ENCODE measurements at places on chromosomes 11 and 22.

DNA sequence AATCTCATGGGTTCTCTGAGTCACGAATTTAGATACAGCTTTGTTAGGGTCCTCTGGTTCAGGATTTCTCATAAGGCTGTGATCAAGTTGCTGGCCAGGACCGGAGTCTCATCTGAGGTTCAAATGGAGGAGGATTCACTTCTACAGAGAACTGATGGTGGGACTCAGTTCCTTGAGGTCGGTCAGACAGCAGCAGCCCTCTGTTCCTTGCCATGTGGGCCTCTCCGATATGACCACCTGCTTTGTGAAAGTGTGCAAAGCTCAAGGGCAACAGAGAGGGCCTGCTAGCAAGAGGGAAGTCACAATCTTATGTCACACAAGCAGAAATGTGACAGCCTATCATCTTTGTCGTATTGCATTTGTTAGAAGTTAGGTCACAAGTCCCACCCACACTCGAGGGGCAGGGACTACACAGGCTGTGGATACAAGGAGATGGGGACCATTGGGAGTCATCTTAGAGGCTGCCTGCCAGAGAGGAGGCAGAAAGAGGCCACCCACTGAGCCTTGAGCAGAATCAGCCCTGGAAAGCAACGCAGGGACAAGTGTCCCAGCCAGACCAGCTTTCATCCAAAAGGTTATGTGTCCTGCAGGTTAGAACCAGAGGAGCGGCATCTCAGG is 34.5 kb downstream of the RPUSD4 start:
- no peak for DNase-seq

DNA sequence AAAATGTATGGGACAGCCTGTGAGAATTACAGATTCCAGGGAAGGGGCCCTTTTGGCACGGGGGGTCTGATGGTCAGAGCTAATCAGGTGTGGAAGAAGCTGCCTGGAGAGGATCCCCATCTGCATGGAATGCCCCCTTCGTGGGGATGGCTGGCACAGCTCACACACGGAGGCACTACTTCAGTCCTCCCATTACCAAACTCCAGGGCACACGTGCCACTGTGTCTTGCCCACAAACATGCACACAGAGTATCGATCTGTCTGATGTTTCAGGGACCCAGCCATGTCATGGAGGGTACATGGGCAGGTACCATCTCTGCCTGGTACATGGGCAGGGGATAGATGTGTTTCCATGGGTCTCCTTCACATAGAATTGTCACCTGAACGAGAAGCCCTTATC is 14.7 kb downstream of the KCNQ1OT1 start:
- no peak for DNase-seq

- no peak for DNase-seq
Observed at GRCh38 chr11:78181185-78181584, 7.2 kb downstream of the KCTD21 start.

- no peak for DNase-seq
Observed at GRCh38 chr11:114285599-114285998, 10.6 kb upstream of the NNMT start.

- no peak for DNase-seq
Observed at GRCh38 chr11:57648801-57649735, 644 bp downstream of the YPEL4 start.

- DNase-seq: no peak
Observed at GRCh38 chr11:66073669-66074068, 3.6 kb downstream of the PACS1 start.

DNA sequence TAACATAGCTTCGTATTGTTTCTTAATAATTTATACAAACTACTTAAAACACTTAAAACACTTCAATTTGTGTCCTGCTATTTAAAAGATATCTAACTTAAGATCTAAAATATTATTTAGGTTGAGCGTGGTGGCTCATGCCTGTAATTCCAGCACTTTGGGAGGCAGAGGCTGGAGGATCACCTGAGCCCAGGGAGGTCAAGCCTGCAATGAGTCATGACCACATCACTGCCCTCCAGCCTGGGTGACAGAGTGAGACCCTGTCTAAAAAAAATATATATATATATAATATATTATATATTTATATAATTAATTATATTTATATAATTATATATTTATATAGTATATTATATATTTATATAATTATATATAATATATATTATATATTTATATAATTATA is 4.2 kb upstream of the CTR9 start:
- no peak for DNase-seq

- no peak for DNase-seq
Observed at GRCh38 chr11:57792870-57793269, 31.3 kb downstream of the CTNND1 start.

DNA sequence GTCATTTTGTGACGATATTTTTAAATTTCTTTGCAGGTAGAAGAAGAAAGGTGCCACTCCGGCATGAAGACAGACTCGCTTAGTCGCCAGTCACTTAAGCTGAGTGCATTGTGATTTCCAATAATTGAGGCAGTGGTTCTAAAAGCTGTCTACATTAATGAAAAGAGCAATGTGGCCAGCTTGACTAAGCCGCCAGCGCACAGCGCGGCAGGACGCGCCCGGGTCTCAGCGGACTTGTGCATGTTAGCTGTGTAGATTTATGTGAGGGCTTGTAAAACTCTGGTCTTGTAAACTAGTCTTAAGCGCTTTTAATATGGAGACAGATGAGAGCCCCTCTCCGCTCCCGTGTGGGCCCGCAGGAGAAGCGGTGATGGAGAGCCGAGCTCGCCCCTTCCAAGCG is 5.6 kb downstream of the DGCR8 start:
- DNase-seq: no peak

GRCh38 chr22:29030016-29030617 is 31.5 kb downstream of the C22orf31 start:
- no peak for DNase-seq

- DNase-seq: peak; percentile 78
Observed at GRCh38 chr11:60970369-60970774, 1.1 kb upstream of the CD6 start.

- no peak for DNase-seq
Observed at GRCh38 chr22:17035246-17035645, 27.2 kb upstream of the GAB4 start.

DNA sequence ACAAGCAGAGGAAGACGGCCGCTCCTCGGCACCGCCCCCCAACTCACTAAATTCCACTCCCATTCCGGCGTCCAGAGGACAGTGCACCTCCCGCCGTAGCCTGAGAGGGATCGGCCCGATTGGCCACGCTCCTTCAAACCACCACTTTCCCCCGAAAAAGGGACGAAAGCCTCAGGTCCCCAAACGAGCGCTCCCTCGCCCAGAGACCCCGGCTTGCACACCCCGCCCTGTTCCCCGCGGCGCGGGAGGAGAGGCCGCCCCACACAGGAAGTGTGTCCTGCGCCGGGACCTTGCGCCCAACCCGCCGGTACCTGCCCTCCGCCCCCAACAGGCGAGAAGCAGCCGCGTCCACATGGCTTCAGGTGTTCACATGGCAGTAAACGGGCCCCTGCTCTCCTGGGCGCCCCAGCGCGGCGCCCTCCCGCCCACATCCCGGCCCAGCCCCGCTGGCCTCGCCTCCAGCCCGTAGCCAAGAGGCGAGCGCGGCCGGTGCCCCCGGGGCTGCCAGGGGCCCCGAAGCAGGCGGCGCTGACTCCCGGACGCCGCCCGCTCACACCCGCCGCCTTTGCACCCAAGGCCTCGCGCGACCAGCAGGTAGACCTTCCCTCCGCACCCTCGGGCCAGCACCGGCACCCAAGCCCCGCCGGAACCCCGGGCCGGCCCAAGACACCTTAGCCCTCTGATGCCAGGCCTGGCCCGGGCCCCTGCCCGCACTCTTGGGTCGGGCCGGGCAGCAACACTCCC is 849 bp downstream of the TCF20 start:
- DNase-seq: peak; percentile 51

DNA sequence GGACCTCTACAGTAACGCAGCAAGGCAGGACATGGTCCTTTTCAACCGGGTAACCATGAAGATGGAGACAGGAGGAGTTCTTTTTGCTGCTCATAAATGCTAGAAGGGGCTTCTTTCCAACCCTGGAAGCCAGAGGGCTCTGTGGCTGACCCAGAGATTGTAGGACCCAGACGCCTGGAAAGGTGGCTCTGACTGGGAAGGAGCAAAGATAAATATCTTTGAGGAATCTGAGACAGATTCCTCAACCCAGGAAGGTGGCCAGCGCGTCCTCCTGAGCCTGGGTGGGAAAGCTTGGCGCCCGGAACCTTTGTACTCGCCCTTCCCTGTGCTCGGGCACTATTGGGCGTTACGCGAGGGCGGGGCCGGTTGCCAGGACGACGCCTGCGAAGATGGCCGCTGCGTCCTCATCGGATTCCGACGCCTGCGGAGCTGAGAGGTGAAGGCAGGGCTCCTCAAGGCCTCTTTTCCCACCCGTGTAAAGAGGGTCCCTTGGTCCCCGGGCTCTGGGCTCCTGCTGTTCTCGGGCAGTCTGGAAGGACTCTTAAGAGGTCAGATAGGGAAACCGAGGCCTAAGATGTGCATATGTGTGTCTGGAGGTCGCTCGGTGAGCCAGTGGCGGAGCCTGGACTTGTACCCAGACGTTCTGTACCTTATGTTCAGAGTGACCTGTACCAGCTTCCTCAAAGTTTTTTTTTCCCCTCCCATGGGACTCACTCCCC is at the start of gene BBS1:
TSS of gene BBS1 (plus strand) at position 365 of the 719 bp plus-strand sequence. CDS start at position 390, 25 bp downstream.
- DNase-seq: peak; percentile 78

- no peak for DNase-seq
Observed at GRCh38 chr22:21677606-21678443, 12.0 kb downstream of the PPIL2 start.

Data from activated CD4-positive, alpha-beta T cell treated with anti-CD3 and anti-CD28 coated beads for 24 hours (primary cell).